ENCODE measurements at places on chromosomes 7 and 10. TPM values are rescaled to one million over a fixed set of nuclear protein-coding genes. Genes with fewer than 3 reads are reported as not detected.

OIT3 gene
- total RNA-seq: 2.3 TPM

AMZ1 gene
- total RNA-seq: 0.11 TPM

NUTM2A gene
- 0.69 TPM for total RNA-seq

TMEM176B gene
- total RNA-seq: 59.4 TPM

MDH2 gene
- total RNA-seq: 29.6 TPM
